ENCODE measurements at places on chromosomes 12 and 14.

DNA sequence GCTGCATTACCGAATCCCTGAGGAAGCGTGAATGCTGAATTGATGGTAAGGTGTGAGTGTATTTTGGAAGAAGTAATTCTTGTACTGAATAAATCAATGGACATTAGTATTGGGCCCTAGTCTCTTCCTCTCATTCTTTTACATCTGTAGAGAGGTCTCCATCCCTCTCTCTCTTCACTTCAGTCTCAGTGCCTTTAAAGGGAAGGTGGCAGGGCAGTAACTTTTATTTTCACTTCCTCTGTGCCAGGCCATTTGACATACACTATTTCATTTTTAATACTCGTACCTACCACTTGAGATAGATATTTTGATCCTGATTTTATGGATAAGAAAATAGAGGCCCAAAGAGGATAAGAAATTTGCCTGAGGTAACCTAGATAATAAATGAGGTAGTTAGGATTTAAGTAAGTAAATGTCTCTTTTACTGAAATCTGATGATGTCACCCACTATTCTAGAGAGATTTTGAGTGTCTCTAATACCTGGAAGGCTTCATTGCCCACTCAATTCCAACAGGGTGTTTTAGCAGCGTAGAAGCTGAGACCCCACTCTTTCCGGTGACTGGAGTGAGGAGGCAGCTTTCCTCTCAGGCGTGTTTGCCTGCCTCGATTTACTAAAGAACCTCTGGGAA is 177.9 kb upstream of the PRICKLE1 start:
- no peak for DNase-seq

- no peak for DNase-seq
These were observed 15.2 kb upstream of the EIF5 start for GRCh38 chr14:103318750-103319419.

- DNase-seq = no peak
These were observed 32.8 kb downstream of the CCER1 start for GRCh38 chr12:90922145-90922627.

GRCh38 chr12:111569363-111570083 is 29.6 kb downstream of the ATXN2 start:
- DNase-seq = no peak

- no peak for DNase-seq
These were observed 34.2 kb downstream of the TBX5 start for GRCh38 chr12:114371733-114372132.
